ENCODE measurements at places on chromosomes 3 and 15. TPM values are rescaled to one million over a fixed set of nuclear protein-coding genes. Genes with fewer than 3 reads are reported as not detected.
A peak's percentile ranks its signal among the peaks of the same experiment; 100 is the strongest.

NCK1 gene
- 22.4 TPM for total RNA-seq

UNC13C gene
- total RNA-seq: 0.07 TPM

ALPK3 gene
- 118 TPM for total RNA-seq

DNA sequence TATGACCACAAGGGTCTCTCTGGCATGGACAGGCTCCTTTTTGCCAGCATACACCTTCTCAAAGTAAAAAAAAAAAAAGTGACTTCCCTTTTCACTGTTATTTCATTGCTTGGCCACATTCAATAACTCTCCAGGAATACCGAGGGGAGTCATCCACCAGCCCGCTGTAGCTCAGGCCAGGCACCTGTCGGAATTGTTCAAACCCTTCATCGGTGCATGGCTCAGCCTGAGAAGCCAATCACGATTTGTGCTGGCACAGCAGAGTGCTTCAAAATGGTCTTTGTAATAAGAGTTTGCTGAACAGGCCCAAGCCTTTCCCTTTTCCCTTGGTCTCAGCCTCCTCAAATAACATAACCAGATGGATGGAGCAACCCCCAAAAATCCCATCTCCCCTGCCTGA, 145.4 kb downstream of the PDZRN3 start:
- no peak for DNase-seq

GRCh38 chr3:183447206-183448001, 19.0 kb upstream of the MCF2L2 start:
- peak; percentile 90 for DNase-seq

DNA sequence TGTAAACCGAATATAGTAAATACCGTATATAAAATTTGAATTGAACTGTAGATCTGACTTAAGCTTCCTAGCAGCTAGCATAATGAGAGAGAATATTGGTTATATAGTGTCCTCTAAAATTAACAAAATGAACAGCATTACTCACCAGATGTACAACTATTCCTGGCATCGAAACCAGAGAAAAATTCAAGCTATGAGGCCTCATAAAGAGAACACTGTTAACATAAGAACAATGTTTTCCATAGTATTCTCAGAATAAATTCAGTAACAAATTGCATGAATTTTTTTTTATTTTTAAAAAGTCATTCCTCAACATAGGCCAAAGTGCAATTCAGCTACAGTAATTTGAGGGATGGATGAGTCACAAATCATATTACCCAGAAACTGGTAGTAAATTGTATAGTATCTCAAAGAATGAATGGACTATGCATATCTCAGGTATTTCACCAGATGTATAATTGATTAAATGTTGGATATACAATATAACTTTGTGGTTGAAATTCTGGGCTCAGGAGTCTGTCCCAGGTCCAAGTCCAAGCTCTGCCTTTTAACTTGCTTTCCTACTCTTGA, 5.0 kb downstream of the TMEM207 start:
- no peak for DNase-seq
